Upper lobe of left lung (tissue), 6 donors: ENCODE measurements at places on chromosomes 16 and 17. TPM values are rescaled to one million over a fixed set of nuclear protein-coding genes. Genes with fewer than 3 reads are reported as not detected.

DNA sequence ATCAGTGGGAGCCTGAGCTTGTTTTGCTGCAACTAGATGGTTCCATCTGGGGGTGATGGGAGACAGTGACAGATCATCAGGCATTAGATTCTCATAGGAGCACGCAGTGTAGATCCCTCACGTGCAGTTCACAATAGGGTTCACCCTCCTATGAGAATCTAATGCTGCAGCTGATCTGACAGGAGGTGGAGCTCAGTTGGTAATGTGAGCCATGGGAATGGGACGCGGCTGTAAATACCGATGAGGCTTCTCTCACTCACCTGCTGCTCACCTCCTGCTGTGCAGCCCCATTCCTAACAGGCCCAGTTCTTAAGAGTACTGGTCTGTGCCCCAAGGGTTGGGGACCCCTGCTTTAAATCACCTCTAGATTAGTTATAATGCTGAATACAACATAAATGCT, 137.5 kb upstream of the PLEKHM1 start:
- no peak for DNase-seq

GRCh38 chr16:50550035-50550434, 1.8 kb downstream of the NKD1 start:
- DNase-seq: no peak

DNA sequence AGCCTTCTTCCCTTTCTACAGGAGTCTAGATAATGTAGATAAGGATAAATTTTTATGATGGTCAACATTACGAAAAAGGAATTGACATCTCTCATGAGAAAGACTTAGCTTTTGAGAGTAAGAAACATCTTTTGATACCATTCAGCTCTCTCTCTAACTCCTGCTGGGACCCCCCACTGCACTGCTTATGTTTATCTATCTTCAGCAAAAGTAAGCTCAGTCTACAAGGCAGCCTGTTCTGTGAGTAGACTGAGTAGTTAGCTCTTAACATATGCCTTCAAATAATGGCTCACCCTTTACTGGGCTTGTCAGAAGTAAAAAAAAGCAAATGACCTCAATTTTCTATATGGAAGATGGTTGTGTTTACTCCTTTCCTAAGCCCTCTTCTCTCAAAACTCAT, 372.2 kb upstream of the CDH11 start:
- DNase-seq: no peak

DNA sequence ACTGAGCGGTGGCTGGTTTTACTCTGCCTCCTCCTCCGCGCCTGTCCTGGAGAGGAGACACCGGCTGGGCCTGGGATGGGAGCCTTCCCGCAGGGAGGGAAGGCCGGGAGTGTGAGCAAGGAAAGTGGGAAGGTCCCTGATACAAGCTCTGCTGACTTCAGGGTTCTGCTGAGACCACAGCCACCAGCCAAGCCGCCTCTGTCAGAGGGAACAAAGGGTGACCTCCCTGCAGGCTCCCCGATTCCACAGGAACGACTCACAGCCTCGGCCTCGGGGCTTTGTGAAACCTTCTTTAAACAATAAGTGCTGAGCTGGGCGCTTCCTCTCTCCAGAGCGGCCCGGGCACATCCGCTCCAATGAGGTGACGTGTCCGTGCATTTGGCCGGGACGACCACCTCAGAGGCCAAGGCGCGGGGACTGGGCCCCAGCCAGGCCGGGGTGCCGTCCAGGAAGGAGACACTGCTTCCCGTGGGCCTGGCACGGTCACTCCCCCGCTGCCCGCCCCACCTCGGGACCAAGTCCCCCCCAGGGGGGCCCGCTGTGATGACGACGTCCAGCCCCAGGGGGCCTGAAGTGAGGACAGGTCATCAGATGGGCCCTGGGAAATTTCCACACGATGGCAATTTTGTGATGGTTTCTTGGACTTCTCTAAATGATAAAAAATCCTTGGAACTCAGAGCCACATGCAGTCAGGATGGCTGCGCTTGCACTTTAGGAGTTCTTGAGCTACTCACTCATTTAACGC, 11.8 kb upstream of the CIBAR2 start:
- no peak for DNase-seq

DNA sequence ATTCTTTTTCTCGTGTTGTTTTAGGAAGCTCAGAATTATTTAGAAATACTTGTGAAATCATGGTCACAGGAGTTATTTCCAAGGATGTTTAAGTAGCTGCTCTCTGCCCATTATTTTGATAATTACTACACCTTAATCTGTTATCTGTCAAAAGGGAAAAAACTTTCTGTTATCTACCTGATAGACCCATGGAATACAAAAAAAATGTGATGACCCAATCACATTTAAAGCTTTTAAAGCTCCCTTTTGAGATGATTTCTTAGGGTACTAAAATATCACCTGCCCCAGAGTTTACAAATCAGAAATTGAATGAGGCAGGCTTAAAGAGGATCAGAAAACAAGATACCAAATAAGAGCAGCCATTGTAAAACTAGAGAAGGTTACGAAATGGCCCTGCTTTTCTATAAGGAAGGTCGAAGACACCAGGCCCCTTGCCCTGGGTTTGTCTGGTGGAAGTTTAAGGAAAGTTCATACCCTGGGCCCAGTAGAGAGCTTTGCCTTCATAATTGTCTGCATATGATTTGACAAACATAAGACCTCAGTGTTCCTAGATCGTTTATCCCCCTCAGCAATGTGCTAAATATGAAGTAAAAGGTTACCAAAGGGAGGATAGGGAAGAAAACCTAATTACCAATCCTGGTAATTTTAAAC, 149.9 kb upstream of the TBX2 start:
- no peak for DNase-seq

GRCh38 chr17:48590607-48591161, 643 bp upstream of the HOXB3 start:
- DNase-seq: no peak

The GSE1 gene
- total RNA-seq: 332 TPM

The ACSF2 gene
- total RNA-seq: 239 TPM

- no peak for DNase-seq
These were observed 126.6 kb downstream of the C16orf95 start for GRCh38 chr16:87190288-87191230.
